ENCODE measurements at places on chromosomes 7 and 10. TPM values are rescaled to one million over a fixed set of nuclear protein-coding genes. Genes with fewer than 3 reads are reported as not detected.

GRCh38 chr10:12586741-12587140 lies 237.4 kb downstream of the CAMK1D start:
- no peak for DNase-seq

DNA sequence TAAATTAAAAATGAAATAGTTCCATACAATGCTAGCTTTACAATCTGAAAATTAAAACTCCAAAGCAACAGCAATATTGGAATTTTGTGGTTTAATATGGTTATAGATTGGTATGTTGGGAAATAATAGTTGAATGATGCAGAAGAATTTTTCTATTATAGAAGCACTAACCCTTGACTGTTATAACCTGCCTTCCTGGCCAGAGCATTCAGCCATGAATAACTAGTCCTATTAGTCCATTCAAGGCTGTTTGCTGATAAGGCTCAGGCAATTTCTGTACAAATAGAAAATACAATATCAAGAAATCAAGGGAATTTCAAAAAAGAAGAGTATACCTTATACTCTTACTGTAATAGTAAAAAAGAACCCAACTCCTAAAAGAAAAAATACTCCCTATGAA lies 101.6 kb upstream of the SP4 start:
- no peak for DNase-seq

DNA sequence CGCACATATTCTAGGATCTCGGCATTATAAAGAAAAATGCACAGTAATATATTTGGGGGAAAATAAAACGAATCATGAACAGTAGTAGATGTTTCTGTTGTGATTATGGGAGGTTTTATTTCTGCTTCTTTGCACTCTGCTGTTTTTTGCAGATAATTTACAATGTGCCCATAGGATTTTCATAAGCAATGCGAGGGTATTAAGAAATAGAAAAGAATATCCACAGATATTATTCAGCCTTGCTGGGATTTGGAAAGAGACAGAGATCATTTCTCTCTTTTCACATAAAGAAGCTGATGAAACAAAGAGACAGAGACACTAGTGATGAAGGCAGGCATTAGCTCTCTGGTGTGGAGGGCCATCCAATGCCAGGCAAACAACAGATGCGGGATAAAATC lies 158.6 kb downstream of the KCNMA1 start:
- no peak for DNase-seq

DNA sequence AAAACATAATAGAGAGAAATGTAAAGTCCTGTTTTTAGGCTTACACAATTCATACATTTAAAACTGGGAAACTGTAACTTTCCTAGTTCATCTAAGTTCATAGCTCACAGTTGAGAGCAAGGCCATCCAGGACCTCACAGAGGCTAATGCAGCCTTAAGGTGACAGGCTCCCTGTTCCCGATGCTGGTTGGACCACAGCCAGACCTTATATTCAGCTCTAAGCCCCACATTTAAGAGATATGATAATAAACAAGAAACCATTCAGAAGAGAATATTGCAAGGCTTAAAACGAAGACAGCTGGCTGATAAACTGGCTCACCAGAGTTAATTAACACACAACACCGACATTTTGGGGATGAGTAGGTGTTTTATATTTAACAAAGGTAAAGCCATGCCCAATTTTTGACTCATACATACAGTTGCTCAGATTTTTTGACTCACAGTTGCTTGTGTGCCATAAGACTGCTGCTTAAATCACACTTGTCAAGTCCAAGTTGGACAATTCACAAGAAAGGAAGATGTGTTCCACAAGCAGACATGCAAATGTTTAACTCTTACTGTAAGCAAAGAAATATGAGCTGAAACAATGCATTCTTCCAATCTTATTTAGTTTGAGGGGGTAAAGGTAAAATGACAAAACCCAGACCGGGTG lies 41.1 kb upstream of the TMEM213 start:
- DNase-seq: no peak

The LIPK gene
- not detected for total RNA-seq

- no peak for DNase-seq
Measured at GRCh38 chr7:157442456-157442855, 105.7 kb downstream of the DNAJB6 start.

GRCh38 chr7:86963599-86964230 lies 95.7 kb downstream of the ELAPOR2 start:
- DNase-seq: no peak

The LRGUK gene
- 9.1 TPM for total RNA-seq

DNA sequence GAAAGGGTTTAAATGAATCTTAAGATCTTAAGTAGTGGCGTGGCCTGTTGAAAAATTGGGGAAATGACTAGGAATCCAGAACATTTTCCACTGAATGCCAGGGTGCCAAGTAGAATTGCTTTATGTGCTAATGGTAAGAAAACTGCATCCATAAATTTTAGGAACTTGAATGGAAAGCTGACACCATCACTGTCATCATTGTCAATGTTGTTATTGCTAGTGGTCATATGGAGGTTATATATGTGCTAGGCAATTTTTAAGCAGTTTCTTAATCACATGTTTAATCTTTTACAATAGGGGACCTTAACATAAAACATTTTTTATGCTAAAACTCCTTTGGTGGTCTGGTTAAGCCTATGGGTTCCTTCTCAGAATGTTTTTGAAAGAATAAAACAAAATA lies 13.1 kb downstream of the MARCHF5 start:
- DNase-seq: no peak

The SFR1 gene
- 7.9 TPM for total RNA-seq

DNA sequence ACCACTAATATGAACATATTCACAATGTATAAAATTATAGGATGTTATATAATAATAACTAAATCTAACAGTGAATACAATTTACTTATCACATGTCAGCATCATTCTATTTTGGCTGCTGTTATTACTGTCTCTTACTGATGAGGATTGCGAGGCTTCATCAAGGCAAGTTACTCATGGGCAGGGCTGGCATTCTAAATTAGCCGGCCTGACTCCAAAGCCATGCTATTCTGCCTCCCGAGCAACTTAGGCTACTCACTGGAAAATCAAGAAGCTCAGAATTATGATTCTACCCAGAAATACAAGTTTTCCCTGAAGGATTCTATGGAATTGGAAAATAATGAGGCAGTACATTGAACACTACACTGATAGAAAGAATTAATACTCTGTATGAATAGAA lies 101.7 kb downstream of the ICA1 start:
- no peak for DNase-seq

- DNase-seq: no peak
Measured at GRCh38 chr10:126027692-126028091, 131.3 kb downstream of the FANK1 start.

The OTUD1 gene
- 37.8 TPM for total RNA-seq

DNA sequence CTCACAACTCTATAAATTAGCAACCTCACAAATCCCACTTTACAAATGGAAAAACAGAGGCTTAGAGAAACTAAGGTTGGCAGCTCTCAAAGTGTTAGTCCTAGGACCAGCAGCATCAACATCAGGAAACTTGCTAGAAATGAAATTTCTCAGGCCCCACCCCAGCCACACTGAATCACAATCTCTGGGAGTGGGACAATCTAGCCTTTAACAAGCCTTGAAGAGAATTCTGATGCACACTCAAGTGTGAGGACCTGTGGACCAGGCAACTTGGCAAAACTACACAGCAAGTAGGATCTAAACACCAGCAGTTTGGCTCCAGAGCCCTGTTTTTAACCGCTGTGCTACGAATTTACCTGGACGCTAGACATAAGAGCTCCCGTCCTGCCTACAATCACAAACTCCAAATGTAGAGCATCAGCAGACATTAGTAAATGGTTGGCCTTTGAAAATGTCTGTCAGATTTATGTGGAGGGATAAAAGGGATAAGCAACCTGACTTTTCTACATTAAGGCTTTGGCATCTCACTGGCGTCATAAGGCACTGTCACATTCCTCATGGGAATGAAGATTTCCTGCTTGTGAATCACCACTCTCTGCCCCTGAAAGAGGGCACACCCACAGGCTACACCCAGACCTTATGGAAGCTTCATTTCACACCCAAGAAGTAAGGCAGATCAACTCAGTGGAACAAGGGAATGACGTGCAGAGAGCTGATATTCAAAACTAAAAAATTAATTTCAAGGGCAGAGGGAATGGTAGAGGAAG lies 34.5 kb downstream of the PPP1R3C start:
- no peak for DNase-seq

DNA sequence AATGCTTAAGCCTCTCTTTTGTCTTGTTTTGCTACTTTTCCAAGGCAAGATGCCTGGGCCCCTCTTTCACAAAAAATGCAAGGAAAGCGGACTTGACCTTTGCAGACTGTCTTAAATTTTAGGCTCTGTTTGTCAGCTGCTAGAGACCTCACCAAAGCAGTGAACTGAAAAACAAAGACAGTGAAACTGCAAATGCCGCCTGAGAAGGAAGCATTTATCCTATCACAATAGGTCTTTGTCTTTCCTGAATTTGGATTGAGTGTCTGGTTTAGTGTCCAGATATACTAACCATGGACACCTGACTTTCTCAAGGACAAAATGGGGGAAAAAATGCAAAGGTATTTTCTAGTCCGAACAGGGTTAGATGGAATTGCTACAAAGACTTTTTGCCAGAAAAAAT lies 256.9 kb downstream of the INHBA start:
- no peak for DNase-seq

DNA sequence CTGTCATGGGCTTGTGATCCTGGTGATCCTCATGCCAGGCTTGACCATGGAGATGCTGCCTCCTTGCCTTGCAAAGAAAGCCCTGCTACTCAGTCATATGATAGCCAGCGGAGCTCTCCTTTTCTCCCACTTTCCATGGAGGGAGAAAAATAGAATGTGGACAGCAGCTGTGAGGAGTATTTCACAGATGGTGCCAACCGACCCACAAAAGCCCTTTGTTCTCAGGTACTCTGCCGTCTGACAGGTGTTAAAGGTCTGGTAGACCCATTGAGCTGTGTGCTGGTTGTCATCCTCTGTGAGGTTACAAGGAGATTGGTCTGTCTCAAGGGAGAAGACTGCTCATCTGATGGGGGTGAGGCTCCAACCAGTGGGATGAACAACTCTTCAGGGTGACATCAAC lies 29.5 kb upstream of the COBL start:
- DNase-seq: no peak

- no peak for DNase-seq
Measured at GRCh38 chr7:76330261-76330660, 27.8 kb downstream of the HSPB1 start.

The EPHA1 gene
- total RNA-seq: 18.9 TPM

GRCh38 chr7:27418541-27418940 lies 175.9 kb downstream of the EVX1 start:
- DNase-seq: no peak

The ZNF365 gene
- 6.3 TPM for total RNA-seq

DNA sequence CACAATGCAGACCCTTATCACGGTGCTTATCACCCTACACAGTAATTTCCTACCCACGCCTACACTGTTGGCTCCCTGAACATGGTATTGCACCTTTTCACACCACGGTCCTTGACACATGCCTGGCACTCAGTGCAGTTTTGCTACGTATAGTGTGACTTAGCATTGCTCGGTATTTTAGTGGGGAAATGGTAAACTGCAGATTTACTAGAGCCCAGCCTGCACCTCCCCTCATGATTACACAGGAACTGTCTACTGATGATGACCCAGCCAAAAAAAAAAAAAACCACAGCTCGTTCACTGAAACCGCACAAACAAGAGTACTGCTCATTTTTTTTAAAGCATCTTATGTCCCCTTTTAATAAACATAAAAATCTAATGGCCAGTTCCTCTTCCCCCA lies 124.2 kb upstream of the ZNF746 start:
- DNase-seq: no peak

The GIMAP7 gene
- total RNA-seq: 41.9 TPM

The SAMD9L gene
- total RNA-seq: 22.4 TPM

The TECPR1 gene
- total RNA-seq: 53.6 TPM
